ENCODE measurements at places on chromosomes 2 and 18.
A peak's percentile ranks its signal among the peaks of the same experiment; 100 is the strongest.

DNA sequence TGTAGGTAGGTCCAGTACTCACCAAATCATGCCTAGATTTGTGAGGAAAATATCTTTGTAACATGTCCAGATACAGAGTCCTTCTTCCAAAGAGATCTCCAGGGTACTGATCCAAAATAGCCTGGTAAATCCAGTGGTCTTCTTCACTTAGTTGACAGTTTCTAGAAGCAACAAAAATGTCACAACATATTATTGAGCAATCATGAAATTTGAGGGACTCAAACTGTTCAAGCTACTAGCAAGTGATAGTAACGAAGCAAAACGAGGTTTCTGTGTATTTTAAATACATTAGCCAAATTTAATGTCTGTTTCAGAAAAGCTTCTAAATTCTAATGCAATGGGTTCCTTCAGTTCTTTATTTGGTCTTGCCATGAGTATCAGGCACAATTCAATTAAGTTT lies 142.8 kb downstream of the CCDC148 start:
- DNase-seq = no peak

DNA sequence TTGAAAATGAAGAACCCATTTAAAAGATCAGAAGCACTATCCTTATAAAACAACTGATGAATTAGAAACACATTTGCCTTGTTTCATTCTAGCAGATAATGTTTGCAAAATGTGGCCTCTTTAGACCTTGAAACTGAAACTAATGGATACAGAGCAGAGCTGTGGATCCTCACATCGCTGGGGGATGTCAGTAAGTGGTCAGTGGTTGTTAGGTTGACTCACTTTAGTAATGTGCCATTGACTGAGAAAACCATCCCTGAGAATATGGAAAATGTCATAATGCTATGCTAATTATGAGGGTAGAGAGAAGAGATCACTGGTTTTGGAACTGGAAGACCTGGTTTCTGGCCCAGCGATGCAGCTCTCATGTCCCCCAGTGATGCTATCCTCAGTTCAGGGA lies 176.7 kb downstream of the MYO1B start:
- DNase-seq = no peak

DNA sequence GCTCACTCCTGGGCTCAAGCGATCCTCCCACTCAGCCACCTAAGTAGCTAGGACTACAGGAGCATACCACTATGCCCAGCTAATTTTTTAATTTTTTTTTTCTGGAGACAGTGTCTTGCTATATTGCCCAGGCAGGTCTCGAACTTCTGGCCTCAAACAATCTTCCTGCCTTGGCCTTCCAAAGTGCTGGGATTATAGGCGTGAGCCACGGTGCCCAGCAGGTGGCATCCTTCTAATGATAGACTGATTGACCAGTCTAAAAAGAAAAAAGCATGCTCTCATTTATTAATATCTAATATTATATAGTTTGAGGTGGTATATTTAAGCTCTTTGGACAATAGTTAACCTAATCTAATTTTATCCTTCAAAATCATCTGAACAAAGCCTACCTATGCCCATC lies 198.6 kb downstream of the CAMKMT start:
- DNase-seq = peak; percentile 6

DNA sequence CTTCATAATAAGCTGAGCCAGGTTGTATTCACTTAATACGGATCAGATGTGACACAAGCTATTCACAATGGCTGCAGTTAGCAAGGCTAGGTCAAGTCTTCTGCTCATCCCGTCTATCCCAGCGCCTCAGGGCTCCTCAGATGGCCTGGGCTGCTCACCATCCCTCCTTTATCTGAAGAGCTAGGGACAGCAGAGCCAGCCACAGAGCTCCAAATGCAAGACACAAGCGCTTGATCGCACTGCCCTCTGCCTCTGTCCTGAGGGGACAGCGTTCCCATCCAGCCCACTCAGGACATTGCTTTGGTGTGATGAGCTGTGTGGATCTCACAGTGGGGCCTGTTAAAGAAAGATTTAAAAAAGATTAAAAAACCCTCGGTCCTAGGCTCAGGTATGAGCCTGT lies 254.4 kb upstream of the HS6ST1 start:
- no peak for DNase-seq

DNA sequence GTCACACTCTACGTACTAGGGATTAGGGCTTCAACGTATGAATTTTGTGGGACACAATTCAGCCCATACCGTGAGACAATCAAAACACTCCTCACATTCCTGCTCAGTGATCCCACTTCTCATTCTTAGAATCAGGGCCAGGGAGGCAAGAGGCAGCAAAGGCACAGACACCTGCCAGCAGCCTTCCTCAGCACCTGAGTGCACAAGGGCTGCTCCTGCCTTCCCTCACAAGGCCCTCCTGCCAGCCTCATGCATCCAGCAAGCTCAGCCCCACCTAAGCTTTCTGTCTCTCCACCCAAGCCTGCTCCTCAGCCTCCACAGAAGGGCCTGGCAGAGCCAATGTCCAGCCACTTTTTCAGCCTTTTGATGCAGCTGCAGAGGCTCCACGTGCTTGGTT lies 141.6 kb downstream of the SP3 start:
- DNase-seq = no peak

- peak; percentile 49 for DNase-seq
Measured at GRCh38 chr2:53913721-53914120, 54.0 kb upstream of the GPR75 start.

All from stimulated activated CD4-positive, alpha-beta T cell treated with anti-CD3 and anti-CD28 coated beads, Interleukin-1b, Interleukin-23, amount 100 ng/mL, for 48 hours (primary cell).